ENCODE measurements at places on chromosomes 5 and 9.

- DNase-seq, result no peak
Observed at GRCh38 chr9:8229226-8229625, 429.6 kb upstream of the DMAC1 start.

- DNase-seq, result no peak
Observed at GRCh38 chr9:114156657-114157421, 1.5 kb downstream of the COL27A1 start.

DNA sequence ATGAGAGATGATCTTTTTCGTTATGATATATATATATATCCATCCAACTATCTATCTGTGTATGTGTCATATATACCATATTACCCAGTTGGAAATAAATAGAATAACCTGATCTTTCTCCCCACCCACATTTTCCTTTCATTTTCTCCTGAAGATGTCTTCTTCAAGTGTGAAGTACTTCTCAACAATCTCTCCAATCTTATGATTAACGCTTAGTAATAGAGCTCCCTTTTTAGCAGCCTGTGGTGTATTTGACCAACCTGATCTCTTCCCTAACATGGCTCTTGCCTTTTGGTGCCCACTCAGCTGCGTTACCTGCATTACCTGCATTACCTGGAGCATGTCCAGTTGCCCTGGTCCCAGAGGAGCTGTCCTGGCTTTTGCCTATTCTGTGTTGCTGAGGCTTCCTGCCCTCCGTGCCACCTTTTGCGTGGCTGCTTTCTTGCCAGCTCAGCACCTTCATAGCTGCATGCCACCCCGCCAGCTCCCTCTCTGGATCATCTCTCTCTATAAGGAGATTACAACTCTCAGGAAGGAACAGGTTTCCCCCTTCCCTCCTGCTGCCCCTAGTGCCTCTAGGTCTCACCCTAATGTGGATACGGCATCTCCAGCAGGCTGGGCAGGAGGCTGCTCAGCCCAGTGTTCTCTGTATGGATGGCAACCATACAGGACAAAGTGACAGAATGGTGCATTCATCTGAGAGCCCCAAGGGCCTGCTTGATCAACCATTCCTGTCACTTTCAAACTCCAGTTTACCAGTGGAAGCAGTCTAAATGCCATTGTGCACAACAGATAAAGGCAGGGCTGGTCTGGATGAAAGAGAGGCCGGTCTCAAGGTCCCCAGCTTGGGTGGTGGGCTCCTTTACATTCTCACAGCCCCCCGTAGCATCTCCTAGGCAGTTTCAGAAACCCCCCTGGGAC lies 126.7 kb downstream of the GADD45G start:
- DNase-seq, result no peak

DNA sequence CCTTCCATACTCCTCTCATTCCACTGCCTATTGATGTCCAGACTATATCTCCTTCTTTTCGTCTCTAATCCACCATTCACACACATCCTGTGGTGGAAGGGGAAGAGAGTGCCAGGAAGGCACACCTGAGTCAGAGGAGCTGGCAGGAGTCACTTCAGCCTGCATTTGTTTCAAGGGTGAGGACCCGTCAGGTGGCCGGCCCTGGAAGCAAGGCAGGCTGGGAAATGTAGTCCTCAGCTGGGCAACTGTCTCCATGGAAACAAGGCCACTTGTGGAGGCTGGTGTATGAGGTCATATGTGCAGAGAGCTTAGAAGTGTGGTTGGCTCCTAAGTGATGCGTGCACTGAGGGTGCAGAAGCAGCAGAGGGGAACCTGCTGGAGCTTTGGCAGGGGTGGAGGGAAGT lies 278.4 kb downstream of the NSG2 start:
- no peak for DNase-seq

Data from stimulated activated CD4-positive, alpha-beta T cell treated with anti-CD3 and anti-CD28 coated beads, TNF-alpha, amount 100 ng/mL, for 1 hour (primary cell).